ENCODE measurements at places on chromosomes 13 and 19. TPM values are rescaled to one million over a fixed set of nuclear protein-coding genes. Genes with fewer than 3 reads are reported as not detected.
A peak's percentile ranks its signal among the peaks of the same experiment; 100 is the strongest.

Gene NOSIP
- 288 TPM for total RNA-seq

Gene FRY
- 12.0 TPM for total RNA-seq

Gene KLF1
- total RNA-seq = not detected

Gene ICAM5
- 0.12 TPM for total RNA-seq

Gene CLEC17A
- total RNA-seq = not detected

Gene KLK2
- total RNA-seq = not detected

Gene KIR3DL2
- 3.1 TPM for total RNA-seq

Gene CTXN1
- not detected for total RNA-seq

DNA sequence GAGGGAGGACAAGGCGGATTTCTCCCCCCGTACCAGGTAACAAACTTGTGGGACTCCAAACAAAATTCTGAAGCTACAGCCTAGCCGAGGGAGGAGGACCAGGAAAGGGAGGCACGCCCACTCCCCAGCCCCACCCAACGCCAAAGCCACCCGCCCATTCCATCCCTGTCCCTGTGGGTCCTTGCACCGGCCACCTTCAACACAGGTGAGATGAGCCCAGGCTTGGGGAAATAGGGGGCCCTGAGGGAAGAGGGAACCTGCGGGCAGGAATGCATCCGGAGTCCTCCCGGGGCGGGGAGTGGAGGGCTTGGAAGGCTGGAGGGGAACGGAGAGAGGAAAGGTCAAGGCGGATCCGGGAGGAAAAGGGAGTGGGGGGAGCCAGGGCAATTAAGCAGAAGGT is at the start of gene BEST2:
Gene BEST2 (plus strand): TSS at position 157 of the 400 bp plus-strand sequence. CDS start 802 bp downstream, outside the sequence.
- peaks cover 17% of the 10 kb centered on the region for H3K36me3 ChIP-seq
- H3K4me1 ChIP-seq = peaks cover 4% of the 10 kb centered on the region
- H3K27ac ChIP-seq = no peak within 1 kb of the TSS
- DNase-seq = no peak

DNA sequence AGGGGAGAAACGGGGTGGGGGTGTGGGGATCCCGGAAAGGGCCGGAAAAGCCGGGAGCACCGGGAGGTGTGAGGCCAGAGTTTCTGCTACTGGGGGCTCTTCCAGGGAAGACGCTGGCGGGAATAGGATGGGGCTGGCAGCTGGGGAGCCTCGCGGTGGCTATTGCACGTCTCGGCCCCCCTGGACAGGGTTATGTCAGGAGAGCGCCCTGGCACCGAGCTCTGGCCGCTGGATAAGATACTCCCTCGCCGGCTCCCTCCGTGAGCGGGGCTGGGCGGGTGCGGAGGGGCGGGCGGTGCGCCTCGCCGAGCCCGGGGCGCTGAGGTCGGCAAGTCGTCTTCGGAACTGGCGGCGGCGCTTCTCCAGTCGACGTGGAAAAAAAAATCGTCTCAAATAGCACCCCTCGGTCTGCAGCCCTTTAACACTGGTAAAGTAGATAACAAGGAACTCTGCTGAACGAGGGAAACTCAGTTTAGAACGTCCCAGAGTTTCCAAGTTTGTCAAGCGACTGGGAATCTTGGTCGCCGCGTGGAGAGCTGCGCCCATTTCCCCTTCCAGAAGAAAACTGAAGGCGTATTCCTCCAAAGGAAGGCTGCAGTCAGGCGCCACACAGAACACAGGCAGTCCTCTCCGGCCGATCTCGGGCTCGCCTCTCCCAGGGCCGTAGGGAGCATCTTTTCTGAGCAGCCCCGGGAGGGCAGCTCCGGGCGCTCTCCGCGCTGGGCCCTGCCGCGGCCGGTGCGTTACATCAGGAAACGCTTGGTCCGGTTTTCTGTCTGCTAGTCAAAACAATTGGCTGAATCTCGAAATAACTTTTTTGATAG is 115.1 kb downstream of the KCNRG start:
- peak overlapping the region; percentile 60 for H3K27ac ChIP-seq
- H3K36me3 ChIP-seq = peaks cover 17% of the 10 kb centered on the region
- H3K4me3 ChIP-seq = peak overlapping the region; percentile 63
- DNase-seq = peak; percentile 26
- H3K27me3 ChIP-seq = peaks cover 69% of the 10 kb centered on the region

GRCh38 chr19:43983544-43983911 is 460 bp upstream of the ZNF155 start:
- H3K4me1 ChIP-seq = peaks cover 15% of the 10 kb centered on the region
- peak overlapping the region; percentile 56 for H3K4me3 ChIP-seq
- no peak for DNase-seq

DNA sequence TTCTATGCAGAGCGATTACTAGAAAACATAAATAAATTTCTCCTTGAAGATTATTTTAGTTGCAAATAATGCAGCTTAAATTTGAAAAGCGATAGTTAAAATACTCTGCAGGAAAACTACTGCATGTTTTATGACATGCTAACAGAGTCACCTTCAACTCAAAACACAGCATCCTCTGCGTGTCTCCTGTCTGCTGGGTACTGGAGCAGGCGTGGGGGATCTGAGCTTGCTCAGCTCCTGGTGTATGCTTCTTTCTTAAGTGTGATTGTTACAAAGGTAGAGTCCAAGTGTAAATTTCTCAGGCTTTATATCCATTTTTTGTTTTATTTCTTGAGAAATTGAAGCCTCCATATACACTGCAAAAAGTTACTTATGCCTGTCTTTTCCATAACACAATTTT is 15.3 kb downstream of the SPATA13 start:
- peaks cover 17% of the 10 kb centered on the region for H3K36me3 ChIP-seq
- H3K4me3 ChIP-seq = no peak overlapping the region
- no peaks in the 10 kb centered on the region for H3K27me3 ChIP-seq
- no peak overlapping the region for H3K27ac ChIP-seq
- no peak for DNase-seq
- H3K4me1 ChIP-seq = peaks cover 23% of the 10 kb centered on the region

DNA sequence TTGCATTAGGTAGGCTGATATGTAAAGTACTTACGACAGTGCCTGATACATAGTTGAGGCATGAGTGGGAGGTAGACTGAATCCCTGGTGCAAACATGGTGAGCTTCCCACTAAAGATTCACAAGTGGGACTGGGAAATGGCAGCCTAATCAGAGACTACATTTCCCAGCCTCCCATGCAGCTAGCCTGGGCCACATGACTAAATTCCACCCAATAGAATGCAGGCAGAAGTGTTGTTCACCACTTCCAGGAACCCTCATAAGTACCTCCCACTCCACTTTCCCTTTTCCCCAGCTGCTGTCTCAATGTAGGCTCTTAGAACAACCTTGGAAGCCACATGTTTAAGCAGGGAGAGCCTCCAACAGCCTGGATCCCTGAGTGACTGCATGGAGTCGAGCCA is 104.9 kb downstream of the CACNA1A start:
- no peak for DNase-seq
- no peaks in the 10 kb centered on the region for H3K36me3 ChIP-seq
- H3K4me1 ChIP-seq = no peaks in the 10 kb centered on the region

GRCh38 chr19:15464394-15465385 is at the start of gene RASAL3:
RASAL3 (minus strand) TSS chr19:15464544; CDS start chr19:15464358, 186 bp downstream.
- peak within 1 kb of the TSS; percentile 94 for H3K4me3 ChIP-seq
- peak within 1 kb of the TSS; percentile 91 for H3K27ac ChIP-seq

- H3K4me1 ChIP-seq = no peaks in the 10 kb centered on the region
- H3K36me3 ChIP-seq = no peaks in the 10 kb centered on the region
- H3K27me3 ChIP-seq = no peaks in the 10 kb centered on the region
- DNase-seq = no peak
- H3K27ac ChIP-seq = no peak overlapping the region
- H3K4me3 ChIP-seq = no peak overlapping the region
Measured at GRCh38 chr13:65966991-65967451, 1263.1 kb downstream of the PCDH9 start.

DNA sequence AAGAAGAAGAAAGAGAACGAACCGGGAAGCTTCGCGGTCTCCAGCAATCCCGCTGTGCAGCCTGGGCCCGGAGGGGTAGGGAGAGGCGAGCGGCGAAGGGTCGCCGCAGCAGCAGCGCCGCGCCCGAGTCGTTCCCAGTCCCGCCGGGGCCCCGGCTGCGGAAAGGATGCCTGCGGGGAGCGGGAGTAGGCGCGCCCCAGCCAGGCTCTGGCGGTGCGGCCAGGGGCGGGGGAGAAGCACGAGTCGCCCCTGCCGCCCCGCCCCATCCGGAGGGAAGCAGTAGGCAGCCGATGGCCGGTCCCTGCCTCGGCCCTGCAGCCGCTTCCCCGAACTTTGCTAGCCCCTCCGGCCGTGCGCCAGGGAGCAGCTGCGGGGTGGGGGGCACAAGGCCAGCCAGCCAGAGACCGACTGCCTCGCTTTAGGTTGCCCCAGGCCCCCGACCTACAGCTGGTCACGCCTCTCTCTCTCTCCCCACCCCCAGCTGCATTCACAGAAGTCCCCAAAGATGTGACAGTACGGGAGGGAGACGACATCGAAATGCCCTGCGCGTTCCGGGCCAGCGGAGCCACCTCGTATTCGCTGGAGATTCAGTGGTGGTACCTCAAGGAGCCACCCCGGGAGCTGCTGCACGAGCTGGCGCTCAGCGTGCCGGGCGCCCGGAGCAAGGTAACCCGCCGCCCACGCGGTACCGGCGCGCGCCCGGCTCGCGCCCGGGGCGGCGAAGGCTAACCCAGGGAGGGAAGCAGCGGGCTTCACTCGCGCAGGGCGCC is 1.1 kb downstream of the VSTM2B start:
- H3K4me3 ChIP-seq = no peak overlapping the region
- H3K27me3 ChIP-seq = peaks cover 71% of the 10 kb centered on the region
- no peak overlapping the region for H3K27ac ChIP-seq

- no peak overlapping the region for H3K27ac ChIP-seq
- no peaks in the 10 kb centered on the region for H3K27me3 ChIP-seq
- no peak overlapping the region for H3K4me3 ChIP-seq
- no peaks in the 10 kb centered on the region for H3K36me3 ChIP-seq
- H3K4me1 ChIP-seq = no peaks in the 10 kb centered on the region
Measured at GRCh38 chr13:80173224-80173623, 167.7 kb downstream of the SPRY2 start.

GRCh38 chr13:90108547-90108946 is 1238.9 kb upstream of the MIR17HG start:
- no peaks in the 10 kb centered on the region for H3K36me3 ChIP-seq
- no peaks in the 10 kb centered on the region for H3K4me1 ChIP-seq
- no peaks in the 10 kb centered on the region for H3K27me3 ChIP-seq
- H3K4me3 ChIP-seq = no peak overlapping the region

DNA sequence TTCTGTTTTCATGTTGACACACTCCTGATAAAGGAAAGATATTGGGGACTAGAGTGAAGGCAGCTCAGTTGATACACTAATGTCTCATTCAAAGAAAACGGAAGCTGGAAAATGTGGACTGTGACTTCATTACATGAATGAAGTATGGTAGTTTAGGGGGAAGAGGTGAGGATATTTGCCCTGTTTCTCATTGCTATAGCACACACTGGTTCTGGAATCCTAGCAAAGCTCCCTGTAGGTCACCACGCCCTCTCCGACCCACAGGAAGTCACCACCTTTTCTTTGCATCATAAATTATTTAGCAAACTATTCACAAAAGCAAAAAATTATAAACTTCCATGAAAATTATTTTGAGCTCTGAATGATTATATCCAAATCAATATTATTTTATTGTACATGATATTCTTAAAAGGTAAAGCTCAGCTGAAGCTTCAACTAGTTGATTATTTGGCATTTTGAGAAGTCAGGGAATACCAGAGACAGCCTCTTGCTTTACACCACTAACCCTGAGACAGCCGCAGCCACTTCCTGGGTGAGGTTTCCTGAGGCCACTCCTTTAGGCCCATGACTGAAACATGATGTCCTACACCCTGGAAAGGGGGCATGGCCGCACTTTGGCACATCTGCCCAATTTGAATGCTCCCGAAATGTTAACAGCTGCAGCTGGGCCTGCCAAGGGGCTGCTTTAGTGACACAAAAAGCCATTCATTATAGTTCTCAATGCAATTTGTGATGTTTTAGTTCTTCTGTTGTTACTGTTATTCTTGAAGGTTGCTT is 50.0 kb upstream of the WDFY2 start:
- H3K4me1 ChIP-seq = peaks cover 41% of the 10 kb centered on the region
- H3K36me3 ChIP-seq = peaks cover 25% of the 10 kb centered on the region
- peak overlapping the region; percentile 42 for H3K4me3 ChIP-seq
- DNase-seq = peak; percentile 63
- peaks cover 2% of the 10 kb centered on the region for H3K27me3 ChIP-seq
- H3K27ac ChIP-seq = peak overlapping the region; percentile 81

DNA sequence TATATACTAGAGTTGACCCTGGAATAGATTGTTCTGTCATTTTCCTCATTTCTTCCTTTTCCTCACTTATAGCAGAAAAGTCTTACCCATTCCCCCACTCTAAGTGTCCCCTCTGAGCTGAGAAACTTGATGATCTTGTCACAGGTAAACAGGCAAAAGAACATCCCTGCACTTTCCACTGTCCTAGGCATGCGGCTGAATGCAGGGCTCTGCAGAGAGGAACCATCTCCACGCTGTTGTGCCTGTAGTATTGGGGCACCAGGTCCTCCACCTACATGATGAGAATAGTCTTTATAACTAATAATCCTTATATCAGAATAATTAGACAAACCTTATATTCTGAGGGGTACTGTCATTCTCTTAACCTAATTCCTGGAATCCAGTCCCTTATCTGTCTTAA is 211.3 kb downstream of the RBM26 start:
- no peak overlapping the region for H3K4me3 ChIP-seq
- H3K36me3 ChIP-seq = peaks cover 2% of the 10 kb centered on the region
- H3K27me3 ChIP-seq = peaks cover 13% of the 10 kb centered on the region
- H3K27ac ChIP-seq = no peak overlapping the region
- peaks cover 53% of the 10 kb centered on the region for H3K4me1 ChIP-seq

GRCh38 chr19:17686592-17687024 is 1.5 kb downstream of the UNC13A start:
- H3K27ac ChIP-seq = no peak overlapping the region
- H3K36me3 ChIP-seq = peaks cover 2% of the 10 kb centered on the region
- peaks cover 7% of the 10 kb centered on the region for H3K4me1 ChIP-seq
- peaks cover 60% of the 10 kb centered on the region for H3K27me3 ChIP-seq

GRCh38 chr19:45297674-45298073 is 25.0 kb downstream of the CKM start:
- H3K36me3 ChIP-seq = peaks cover 3% of the 10 kb centered on the region
- no peaks in the 10 kb centered on the region for H3K27me3 ChIP-seq
- DNase-seq = no peak
- H3K4me1 ChIP-seq = no peaks in the 10 kb centered on the region
- no peak overlapping the region for H3K27ac ChIP-seq

GRCh38 chr13:49746111-49746510 is 46.4 kb downstream of the KPNA3 start:
- H3K4me3 ChIP-seq = no peak overlapping the region
- H3K36me3 ChIP-seq = peaks cover 17% of the 10 kb centered on the region
- H3K27ac ChIP-seq = no peak overlapping the region
- H3K27me3 ChIP-seq = no peaks in the 10 kb centered on the region
- no peak for DNase-seq

DNA sequence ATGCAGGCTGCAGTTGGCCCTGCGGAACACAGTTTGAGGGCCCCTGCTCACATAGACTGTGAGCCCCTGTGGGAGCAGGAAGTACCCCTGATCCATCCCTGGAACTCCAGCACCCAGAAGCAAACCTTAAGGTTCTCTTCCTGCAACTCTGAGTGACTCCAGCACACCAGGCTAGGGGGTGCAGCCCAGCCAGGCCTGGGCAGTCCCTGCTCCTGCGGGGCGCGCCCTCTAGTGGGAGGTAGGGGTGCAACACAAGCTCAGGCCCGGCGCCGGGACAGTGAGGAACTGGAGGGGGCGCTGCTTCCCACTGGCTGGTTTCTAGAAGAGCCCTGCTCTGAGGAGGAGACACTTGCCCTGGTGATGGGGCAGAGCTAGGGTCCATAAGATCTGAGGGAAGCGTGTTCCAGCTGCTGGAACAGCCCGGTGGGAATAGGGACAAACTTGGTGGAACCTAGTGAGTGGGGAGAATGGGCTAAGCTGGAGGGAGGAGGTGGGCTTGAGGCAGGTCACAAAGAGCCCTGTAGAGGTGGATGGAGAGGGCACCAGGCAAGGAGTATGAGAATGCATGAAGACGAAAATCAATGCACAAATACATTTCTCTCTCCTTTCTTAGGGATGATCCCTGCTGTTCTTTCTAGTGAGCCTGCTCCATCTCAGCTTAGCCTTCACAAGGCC is 5.0 kb downstream of the ZSCAN5A start:
- DNase-seq = peak; percentile 59
- no peak overlapping the region for H3K27ac ChIP-seq
- H3K4me3 ChIP-seq = no peak overlapping the region
- peaks cover 31% of the 10 kb centered on the region for H3K36me3 ChIP-seq
- no peaks in the 10 kb centered on the region for H3K27me3 ChIP-seq
